AML-193 (cell line): ENCODE measurements at places on chromosomes 5 and 9.

- DNase-seq: no peak
Observed at GRCh38 chr5:41057231-41057630, 13.9 kb downstream of the MROH2B start.

DNA sequence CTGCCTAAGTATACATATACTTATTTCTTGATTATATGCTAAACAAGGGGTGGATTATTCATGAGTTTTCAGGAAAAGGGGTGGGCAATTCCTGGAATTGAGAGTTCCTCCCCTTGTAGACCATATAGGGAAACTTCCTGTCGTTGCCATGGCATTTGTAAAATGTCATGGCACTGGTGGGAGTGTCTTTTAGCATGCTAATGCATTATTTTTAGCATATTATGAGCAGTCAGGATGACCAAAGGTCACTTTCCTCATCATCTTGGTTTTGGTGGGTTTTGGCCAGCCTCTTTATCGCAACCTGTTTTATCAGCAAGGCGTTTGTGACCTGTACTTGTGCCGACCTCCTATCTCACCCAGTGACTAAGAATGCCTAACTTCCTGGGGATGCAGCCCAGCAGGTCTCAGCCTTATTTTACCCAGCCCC, 80.9 kb downstream of the ALDH7A1 start:
- DNase-seq: no peak

DNA sequence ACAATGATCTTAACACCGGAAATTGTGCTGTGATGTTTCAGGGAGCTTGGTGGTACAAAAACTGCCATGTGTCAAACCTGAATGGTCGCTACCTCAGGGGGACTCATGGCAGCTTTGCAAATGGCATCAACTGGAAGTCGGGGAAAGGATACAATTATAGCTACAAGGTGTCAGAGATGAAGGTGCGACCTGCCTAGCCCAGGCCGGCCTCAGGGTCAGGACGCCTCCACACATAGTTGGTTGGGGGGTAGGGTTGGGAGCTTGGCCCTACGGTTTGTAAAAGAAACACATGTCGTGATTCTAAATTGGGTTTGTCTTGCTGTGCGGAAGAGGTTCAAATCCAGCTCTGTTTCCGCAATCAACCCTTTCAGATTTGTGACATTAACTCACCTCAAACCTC, 6.6 kb downstream of the FCN2 start:
- no peak for DNase-seq

- peak; percentile 75 for DNase-seq
Observed at GRCh38 chr9:129006328-129007034, 21.6 kb downstream of the SH3GLB2 start.

DNA sequence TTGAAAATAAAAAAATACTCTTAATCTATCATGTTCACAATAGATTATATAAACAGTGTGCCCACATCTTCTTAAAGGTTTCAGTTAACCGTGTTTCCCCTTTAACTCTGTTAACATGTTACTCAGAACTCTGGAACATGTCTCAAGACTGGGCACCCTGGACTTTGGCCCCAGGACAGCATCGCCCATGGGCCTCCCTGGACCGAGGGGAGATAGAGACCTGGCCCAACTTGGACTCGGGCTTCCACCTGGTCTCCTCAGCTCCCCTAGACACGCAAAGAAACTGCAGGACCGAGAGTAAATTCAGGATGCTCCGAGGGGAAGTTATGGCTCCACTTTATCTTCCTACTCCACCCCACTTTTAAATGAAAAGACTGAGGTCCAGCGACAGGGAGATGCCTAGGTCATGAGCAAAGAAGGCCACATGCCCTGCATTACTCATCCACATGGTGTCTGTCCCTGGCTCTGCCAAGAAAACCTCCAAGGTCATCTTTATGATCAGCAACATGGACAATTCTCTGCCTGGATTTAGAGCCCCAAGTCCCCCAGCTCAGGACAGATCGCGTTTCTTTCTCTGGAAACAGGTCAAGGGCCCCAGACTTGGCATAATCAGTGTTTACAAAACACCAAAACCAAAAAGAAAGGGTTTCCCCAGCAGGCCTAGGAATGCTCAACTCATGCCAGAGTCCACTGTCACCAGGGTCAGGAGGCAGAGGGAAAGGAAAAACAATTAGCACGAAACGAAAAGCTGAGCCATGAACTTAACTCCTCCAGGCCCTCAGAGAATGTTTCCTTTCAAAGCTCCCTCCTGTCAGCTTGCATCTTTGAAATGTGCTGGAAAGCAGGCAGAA, 17.4 kb downstream of the GPX3 start:
- DNase-seq: no peak

GRCh38 chr5:16065831-16066230, 113.8 kb downstream of the MARCHF11 start:
- no peak for DNase-seq

DNA sequence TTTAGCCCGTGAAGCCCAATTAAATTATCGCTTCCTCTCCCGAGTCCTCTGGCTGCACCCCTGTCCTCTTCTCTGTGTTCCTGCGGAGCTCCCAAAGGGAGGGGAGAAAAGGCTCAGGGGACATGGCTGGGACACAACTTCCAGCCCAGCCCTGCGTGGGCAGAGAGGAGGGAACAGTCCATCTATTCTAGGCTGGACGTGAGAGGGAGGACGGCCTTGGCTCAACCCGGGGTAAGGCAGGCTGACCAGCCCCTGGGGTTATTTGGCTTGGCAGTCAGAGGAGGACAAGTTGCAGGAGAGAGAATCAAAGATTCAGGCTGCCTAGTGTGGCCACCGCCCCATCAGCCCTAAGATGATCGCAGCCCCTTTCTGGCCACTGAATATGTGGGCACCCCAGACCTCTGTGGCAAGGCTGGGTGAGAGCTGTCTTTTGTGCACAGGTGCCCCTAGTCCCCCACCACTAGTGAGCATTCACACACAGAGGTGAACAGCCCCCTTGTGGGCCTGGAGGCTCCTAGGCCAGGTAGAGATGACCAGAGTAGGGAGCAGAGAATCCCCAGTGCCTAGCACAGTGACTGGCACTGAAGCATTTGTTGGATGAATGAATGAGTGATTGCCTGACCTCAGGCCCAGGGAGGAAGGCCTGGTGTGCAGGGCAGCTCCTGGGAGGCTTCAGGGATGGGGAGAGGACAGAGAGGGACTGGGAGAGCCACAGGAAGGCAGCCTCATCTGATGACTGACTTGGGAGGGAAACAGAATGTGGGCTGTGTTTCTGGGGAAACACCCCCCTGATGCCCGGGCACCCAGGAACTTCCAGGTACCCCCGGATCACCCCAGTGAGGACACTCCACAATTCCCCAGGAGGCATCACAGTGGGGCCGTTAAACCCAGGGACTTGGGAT, 133.9 kb downstream of the C9orf50 start:
- no peak for DNase-seq

DNA sequence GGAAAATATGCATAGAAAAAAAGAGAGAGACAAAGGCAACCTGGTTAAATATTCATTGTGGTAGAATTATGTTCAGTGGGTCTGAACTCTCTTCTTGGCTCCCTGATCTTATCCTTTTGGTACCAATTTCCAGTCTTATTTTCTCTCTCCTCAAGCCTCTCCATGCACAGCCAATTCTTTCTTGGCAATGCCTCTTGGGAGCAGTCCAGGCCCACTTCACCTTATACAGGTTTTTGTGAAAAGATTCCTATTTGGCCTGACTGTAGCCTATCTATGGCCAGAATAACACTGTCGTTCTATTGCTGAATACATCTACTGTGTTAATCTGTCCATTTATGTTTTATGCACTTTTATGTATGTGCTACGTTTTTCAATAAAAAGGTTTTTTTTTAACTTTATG, 2.7 kb downstream of the ELOVL7 start:
- no peak for DNase-seq

DNA sequence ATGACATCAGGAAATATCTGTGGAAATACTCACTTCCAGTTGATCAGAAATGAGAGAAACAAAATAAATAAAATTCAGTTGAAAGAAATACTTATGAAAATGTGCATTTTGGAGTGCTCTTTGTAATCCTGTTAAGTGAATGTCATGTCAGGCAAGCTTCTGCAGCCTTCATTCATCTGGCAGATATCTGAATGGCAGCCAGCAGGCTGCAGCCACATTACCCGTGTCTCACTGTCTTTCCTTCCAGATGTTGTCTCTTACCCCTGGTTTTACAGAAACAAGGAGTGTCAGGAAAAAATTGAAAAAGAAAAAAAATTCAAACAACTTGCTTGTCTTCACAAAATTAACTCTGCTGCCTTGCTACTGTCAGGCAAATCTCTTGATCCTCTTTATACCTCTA, 445.0 kb upstream of the RIOK2 start:
- no peak for DNase-seq

DNA sequence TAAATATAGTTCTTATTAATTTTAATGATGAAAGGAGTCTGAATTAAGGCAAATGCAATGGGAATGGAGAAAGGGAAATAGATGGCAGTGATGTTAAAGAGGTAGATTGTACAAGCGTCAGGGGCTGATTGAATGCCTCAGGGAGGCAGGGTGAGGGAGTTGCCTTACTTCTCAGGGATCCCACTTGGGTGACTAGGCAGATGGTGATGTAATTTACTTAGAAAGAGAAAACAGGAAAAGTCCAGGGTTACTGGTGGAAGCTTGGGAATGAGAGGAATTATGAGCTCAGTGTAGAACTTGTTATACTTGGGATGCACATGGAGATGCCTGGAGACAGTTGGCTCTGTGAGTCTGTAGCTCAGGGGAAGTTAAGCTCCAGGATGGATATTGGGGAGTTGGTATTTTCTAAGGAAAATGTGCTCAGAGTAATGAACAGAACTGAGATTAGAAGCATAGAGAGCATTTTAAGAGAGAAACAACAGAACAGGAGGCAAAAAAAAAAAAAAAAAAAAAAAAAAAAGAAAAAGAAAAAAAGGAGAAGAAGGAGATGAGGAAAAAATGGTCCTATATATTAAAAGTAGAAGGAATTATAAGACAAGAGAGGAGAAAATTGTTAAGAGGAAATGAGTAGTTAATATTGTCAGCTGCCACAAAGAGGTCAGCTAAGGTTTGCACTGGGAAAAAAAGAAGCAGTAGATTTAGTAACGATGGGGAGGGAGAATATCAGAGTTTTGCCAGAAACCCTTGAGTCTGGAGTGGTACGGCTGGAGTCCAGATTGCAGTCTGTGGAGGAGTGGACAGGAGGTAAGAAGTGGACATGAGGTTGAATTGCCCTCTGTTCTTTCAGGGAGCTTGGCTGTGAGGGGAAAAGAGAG, 88.0 kb upstream of the ELL2 start:
- DNase-seq: no peak

DNA sequence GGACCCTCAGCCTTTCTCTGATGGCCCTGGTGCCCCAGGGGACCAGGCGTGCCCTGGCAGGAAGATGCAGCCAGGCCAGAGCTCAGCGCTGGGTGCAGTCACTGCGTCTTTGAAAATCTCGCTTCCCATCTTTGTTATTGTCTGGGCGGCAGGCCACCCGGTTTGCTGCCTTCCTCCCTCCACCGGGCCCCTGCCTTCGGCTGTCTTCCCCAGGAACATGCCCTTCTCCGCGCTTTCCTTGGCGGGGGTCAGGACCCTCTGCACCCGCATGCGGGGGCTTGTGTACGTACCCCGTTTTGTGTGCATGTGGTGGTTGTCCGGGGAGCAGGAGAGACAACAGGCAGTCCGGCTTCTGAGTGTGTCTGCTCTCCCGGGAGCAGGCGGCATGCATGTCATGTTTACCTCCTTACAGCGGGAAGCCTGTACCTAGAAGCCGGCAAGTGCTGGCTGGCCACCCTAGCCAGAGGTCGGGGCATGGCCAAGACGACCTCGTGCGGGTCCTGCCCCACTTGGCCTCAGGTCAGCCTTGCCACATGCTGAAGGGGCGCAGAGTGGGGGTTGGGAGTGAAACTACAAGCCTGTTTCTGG, 49.5 kb downstream of the DAB2IP start:
- no peak for DNase-seq

DNA sequence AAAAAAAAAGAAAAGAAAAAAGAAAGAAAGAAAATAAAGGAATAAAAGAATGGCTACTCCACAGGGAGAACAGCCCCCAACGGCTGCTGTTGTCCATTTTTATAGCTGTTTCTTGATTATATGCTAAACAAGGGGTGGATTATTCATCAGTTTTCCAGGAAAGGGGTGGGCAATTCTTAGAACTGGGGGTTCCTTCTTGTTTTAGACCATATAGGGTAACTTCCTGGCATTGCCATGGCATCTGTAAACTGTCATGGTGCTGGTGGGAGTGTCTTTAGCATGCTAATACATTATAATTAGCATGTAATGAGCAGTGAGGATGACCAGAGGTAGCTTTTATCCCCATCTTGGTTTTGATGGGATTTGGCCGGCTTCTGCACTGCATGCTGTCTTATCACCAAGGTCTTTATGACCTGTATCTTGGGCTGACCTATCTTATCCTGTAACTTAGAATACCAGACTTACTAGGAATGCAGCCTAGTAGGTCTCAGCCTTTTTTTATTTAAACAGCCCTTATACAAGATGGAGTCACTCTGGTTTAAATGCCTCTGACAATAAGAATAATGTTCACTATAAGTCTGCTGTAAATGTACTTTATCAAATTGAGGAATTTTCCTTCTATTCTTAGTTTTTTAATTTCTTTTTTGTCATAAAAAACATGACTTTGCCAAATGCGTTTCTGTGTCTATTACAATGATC, 28.6 kb downstream of the TRIM7 start:
- DNase-seq: no peak

DNA sequence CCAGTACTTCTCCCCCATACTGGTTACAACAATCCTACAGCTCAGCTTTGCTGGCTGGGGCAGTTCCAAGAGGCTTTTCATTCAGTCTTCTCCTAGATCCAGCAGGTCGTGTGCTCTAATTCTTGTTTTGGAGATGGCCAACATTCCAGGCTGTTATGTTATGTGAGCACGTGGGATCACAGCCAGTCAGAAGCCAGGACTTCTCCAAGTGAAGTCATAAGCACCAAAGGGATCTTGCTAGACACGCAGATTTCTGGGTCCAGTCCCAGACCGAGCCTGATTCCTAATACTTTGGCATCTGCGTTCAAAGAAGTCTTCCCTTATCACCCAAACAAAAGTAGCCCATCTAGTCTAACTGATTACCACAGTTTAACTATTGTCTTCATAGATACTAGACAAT, 1.4 kb upstream of the LARP1 start:
- DNase-seq: no peak

GRCh38 chr9:130921300-130921988, 17.6 kb downstream of the FIBCD1 start:
- no peak for DNase-seq

DNA sequence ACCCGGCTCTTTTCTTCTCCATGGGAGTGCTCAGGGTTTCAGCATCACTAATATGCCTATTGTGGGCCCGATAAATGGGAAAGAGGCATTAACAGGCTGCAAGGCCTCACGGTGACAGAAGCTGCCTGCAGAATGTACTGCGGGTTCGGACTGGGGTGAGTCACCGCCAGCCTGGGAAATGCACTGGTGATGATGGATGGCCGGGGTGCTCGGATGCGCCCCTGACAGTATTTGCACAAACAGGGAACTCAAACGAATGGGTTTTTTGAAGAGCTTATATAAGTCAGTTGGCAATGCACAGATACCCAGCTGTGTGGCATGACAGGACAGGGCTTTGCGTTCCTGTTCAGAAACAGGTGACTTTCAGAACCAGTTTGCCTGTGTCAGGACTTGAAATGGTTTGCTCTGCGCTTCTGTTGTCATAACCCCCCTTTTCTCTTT, 42.0 kb upstream of the PITX1 start:
- DNase-seq: no peak

GRCh38 chr9:133785753-133786370, 47.7 kb upstream of the SARDH start:
- no peak for DNase-seq
